ENCODE measurements at places on chromosomes 1 and 21.

GRCh38 chr1:17648457-17649145 is 106.5 kb upstream of the ACTL8 start:
- no peak for DNase-seq

DNA sequence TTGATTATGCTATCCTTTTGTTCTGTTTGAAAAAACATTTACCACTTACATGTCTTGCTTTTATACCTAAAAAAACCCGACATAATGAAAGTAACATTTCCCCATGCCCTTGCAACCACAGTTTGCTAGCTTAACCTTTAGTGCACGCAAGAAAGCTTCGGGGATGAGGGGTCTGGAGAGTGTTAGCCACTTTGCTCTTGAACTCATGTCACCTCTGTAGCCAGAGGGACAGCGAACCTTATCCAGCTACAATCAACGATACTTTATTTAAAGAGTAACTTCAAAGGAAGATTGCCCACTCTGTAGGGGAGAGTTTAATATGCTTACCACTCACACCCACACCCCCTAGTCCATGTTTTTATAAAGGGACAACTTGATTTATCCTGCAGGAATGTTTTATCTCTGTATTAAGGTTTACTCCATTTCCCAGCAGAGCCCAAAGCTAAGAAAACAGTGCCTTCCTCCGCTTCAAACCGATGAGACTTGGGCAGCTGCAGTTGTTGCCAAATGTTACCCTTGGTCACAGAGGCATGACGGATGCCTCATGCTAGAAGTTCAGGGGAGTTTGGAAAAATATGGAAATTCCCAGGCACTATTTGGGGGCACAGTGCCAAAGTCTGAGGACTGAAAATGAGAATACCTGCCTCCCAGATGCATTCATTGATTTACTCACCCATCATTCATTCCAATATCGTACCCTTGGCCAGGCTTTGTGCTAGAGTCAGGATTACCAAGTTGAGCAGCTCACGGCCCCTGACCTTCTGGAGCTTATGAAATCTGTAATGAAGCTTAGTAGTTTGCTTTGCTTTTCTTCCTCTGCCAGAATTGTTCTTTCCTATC is 61.4 kb upstream of the VCAM1 start:
- DNase-seq, result no peak

GRCh38 chr1:67414574-67414973 is 15.6 kb downstream of the SERBP1 start:
- no peak for DNase-seq

DNA sequence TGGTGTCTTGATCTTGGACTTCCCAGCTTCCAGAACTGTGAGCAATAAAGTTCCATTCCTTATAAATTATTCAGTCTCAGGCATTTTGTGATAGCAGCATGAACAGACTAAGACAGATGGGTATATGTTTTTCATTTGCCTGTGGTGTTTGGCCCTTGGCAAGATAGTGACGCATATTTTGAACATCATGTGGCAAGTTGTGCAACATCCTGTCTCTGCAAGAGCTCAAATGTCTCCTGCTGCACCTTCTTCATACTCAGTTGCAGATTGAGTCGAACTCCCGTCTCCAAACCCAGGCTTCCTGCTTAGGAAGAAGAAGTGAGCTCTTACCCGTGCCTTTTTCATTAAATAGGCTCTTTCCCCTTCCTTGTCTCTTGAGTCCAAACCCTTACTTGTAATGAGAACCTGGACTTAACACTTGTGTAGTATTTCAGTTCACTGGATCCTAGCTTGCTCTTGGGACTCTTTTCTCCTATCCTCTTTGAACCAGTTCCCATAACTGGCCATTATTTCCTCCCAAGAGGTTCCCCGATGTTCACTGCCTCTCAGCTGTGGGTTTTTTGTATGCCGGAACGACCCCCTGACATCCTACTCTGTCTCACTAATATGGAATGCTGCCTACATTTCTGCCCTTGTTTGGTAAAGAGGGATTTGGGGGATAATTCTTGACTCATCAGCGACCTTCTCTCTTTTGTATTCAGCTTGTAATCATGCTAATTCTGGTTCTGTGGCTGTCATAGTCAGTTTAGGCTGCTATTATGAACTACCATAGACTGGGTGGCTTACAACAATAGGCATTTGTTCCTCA is 125.0 kb upstream of the KCNK2 start:
- no peak for DNase-seq

- DNase-seq, result no peak
Observed at GRCh38 chr1:21238141-21238800, 52.0 kb downstream of the ECE1 start.

- DNase-seq, result no peak
Observed at GRCh38 chr1:15167386-15167785, 13.8 kb downstream of the TMEM51 start.

DNA sequence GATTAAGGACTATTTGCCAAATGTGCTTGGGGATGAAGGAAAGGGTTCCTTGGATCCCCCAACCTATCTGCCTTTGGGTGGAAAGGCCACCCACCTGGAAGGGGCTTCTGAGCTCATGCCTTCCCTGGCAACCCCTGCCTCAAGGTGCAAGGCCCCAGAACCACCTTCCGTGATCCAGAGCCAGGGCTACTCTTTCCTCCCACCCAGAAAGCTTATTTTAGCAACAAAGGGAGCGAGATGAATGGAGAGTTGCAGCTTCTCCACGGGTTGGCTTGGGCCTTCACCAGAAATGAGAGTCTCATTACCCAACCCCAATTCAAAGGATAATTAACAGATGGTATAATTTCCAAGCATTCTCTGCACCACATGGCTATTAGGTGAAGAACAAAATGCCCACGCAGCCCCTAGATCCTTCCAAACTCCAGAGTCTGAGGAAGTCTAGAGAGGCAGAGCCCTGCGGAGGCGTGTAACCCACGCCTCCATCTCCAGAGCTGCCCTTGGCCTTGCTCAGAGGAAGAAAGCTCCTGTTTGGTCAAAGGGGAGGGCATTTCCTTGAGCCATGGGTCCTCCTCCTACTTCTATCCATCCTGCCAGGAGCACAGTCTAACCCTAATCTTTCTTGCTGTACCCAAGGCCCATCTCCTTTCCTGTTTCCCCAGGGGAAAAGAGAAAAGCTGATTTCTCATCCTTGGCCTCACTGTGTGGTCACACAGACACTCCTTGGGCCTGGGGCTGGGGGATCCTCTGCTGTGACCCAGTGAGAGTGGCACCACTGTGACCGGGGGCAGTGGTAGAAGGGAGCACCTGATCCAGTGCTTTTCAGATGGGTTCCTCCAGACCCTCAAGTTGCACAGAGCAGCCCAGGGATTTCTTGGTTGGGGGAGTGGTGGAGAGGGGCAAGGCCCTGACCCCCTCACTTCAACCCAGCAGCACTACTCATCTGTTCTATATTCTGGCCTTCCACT is 1.7 kb upstream of the CELSR2 start:
- no peak for DNase-seq

DNA sequence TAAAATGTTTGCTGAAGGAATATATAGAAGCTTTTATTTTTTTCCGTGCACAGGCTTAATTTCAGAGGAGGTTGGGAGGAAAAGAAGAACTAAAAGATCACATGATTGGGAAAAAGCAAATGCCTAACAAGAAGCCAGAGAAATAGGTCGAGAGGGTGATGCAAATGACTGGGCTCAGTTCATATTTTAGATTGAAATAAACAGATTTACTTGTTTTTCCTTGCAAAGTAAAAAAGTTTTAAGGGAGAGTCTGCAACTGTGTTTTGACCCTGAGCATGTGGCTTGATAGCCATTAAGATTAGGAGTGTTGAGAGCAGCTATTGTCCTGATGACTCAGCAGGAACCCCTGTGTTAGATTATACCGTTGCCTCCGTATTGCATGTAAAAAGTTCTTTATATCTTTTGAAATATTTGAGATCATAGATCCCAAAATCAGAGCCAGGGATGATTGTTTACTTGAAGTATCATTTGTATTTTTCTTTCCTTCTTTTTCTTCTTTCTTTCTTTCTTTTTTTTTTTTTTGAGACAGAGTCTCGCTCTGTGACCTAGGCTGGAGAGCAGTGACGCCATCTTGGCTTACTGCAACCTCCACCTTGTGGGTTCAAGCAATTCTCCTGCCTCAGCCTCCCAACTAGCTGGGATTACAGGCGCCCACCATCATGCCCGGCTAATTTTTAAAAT is 20.2 kb downstream of the CLIC4 start:
- DNase-seq, result no peak

GRCh38 chr1:59141267-59141863 is 155.5 kb upstream of the FGGY start:
- no peak for DNase-seq

DNA sequence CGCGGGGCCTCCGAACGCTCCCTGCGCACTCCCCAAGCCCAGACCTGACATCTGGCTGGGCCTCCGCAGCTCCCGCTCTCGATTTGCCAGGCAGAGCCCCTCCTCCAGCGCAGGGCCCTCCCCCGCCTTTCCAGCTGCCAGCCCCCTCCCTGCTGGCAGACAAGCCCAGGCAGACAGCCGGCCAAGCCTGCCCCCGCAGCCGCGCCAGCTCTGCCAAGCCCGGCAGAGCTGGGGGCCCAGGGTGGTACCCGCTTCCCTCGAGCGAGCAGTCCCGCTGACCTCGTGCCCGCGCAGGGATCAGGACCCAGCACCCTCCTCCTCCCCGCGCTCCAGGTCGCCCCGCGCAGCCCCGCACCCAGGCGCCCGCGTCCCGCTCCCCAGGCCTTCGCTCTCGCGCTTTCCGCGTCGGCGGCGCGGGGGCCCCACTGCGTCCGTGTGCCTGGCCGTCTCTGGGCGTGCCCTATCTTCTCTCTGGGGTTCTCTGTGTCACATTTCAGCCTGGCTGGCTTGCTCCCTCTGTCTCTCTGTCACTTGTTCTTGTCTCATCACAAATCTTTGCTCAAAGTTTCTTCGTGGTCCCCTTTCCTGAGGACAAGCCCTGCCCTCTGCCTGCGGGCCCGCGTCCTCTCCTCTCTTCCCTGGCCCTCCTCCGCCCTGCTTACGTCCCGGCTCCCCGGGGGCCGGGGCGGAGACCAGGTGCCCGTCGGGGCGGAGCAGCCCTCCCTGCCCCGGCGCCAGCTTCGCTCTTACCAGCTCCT is 580 bp downstream of the INKA2 start:
- peak; percentile 21 for DNase-seq

DNA sequence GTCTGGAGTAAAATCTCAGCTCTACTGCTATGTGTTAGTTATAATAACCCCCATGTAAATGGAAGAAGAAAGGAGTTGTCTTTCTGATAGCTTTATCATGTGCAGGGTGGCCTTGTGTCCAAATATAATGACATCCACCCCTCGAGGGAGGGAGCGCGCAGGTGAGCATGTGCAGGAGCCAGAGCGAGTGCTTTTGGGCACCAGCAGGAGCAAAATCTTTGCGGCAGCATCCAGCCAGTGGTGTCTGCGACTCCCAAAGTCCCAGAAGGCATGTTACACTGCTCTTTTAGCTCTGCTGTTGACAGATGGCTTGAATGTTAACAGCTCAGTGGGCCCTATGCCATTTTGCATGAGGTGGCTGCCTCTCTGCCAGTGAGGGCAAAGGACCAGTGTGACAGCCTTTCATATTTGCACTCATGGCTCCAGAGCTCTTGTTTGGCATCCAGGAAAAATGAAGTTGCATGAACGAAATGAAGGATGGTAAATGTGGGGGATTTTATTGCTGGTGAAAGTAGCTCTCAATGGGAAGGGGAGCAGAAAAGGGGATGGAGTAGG is 146.7 kb downstream of the HMCN1 start:
- no peak for DNase-seq

- no peak for DNase-seq
Observed at GRCh38 chr1:230690101-230690500, 23.8 kb downstream of the AGT start.

DNA sequence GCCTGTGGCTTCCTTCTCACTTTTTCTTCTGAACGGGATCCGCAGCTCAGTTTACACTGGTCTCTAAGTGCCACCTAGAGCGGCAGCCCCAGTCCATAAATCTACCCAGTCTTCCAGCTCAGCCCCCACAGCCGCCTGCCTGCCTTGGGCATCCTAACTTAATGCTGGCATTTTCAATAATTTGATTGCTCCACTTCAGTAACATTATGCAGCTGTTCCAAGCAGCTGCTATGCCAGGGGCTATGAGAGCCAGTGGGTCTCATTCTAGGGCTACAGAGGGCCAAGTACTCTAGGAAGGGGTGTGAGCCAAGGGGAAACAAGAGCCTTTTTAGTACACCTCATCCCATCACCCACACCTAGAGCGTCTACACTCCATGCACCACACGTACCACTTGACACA is 48.4 kb upstream of the COA6 start:
- DNase-seq, result no peak

DNA sequence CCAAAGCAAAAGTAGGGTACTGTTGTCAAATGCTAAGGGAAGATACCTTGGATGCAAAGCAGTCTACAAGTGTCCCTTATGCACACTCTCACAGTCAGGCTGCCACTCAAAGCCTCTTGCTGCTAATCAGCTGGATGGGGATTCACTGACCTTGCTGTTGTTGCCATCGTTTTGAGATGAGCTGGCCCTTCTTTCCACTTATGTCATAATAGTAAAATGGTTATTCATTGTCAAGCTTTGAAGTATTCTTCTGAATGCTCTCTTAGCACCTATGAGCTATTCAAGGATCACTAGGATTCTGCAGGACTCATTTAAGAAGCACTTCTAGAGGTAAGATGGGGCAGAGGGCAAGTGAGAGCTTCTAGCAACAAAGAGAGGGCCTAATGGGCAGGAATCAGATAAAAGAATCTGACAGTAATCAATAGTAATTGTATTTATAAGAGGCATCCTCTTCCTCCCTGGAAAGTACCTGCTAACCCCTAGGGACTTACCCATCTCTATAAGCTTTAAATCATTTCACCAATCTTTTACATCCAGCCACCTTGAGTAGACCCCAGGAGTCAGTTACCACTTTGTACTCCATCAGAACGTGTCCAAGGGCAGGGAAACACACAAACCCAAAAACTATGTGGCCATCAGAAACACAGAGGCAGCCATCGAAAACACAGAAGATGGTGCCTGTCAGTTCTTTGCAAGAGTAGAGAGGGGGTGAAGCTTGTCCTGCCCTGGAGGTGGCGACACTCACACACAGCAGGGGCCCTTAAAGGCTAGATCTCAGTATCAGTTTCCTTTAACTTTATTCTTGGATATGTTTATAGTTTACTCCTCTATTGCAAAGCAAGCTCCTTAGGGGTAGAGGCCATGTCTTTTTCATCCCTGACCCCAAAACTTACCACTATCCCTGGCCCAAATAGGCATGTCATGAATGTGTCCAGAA is 103.7 kb upstream of the NFIA start:
- DNase-seq, result peak; percentile 21

DNA sequence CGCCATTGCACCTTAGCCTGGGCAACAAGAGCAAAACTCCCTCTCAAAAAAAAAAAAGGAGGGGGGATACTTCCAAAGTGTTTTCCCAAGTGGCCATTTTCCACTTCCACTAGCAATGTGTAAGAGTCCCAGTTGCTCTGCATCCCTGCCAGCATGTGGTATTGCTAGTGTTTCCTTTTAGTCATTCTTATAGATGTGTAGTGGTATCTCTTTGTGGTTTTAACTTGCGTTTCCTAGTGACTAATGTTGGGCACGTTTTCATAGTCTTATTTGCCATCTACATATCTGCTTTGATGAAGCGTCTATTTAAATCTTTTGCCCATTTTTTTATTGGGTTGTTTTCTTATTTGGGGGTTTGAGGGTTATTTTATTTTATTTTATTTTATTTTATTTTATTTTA is 31.1 kb downstream of the INAVA start:
- DNase-seq, result peak; percentile 15

Measured in stimulated activated CD4-positive, alpha-beta T cell treated with anti-CD3 and anti-CD28 coated beads, Interleukin-4, amount 100 ng/mL, for 24 hours (primary cell).